HFFc6 (cell line): ENCODE measurements at places on chromosomes 16 and 17.

GRCh38 chr16:73846356-73846755 is 450.3 kb upstream of the PSMD7 start:
- no peak for DNase-seq

DNA sequence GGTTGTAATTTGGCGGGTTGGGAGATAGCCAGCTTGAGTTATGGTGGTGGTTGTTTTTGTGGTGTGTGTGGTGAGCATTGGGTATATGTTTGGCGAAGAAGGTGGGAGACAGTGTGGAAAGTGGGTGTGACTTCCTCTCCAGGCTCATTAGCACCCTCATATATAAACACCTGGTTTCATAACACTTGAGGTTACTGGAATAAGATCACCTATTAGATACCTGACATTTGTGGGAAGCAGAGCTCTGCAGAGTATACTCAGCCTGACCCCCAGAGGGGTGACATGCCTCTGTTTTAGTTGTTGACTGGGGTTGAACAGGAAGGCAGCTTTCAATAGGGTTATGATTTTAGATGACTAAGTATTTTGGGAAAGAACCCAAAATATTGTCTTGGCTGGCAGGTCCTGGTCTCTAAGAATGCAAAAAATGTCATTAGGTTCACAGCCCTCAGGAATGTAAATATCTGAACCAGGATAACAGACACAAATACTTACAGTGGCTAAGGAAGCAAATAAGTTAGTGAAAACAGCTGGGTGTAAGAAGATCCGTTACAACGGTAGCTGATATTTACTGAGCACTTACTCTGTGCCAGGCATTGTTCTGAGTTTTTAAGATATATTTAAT is 18.3 kb upstream of the EFCAB13 start:
- peak; percentile 90 for DNase-seq

DNA sequence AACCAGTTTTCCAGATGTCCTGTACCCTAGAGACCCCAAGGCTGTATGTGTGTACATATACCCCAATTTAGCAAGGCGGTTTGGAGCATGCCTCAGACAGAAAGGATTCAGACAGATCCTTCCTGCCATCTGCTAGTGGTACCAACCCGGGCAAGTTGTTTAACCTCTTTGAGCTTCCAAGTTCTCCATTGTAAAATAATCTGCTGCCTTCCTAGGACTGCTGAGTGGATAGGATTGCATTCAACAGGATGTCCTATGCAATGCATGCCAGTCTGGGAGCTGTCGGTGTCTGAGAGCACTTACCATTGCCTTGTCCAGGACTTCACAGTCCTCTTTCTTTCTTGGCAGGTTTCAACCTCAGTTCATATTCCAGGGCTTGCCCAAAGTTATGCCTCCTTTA is 1.9 kb downstream of the CDH13 start:
- DNase-seq: no peak

GRCh38 chr17:80618304-80618703 is 73.7 kb downstream of the RPTOR start:
- no peak for DNase-seq

DNA sequence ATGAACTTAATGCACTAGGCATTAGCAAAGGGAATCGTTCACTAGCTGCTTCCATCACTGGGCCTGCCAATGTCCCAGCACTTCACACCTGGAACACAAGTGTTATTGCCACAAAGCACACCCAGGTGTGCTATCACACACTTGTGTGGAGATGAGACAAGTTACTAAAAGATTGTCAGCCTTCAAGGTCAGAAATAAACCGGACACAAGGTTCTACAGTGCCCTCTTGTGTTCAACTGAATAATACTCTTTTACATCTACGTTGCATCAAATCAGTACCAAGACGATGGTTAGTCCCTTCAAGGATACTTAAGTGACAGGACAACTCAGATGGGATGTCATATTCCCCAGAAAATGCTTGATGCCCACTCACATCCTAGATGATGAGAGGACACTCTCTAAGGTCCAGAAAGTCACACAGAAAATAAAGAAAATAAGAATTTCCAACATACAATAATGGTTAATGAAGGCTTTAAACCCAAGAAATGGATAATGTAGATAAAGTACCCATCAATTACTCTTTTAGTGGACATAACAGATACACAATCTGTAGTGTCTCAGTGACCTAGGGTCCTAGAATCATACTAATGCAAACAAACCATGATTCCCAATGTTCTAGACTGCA is 16.4 kb upstream of the GLG1 start:
- DNase-seq: peak; percentile 39
